ENCODE measurements at places on chromosomes 12 and 14.
A peak's percentile ranks its signal among the peaks of the same experiment; 100 is the strongest.

DNA sequence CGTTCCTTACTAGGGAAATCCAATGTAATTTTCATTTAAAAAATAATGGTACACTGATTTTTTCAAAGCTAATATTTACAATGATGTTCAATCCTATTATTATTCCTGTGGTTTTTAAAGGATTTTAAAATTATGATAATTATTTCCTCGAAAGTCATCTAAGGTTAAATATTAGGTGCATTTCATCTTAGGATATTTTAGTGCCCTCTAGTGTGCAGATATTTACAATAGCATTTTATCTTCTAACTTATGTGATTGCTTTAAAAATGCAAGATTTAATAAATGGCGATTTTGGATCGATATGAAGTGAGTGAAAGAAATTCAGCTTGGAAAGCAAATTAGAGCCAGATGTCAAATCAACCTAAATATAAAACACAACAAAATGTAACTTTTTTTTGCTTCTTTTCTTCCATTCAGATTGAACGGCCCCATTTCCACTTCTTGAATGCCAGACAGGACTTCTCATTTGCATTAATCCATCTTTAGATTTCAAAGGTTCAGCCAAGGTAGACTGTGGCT, 293.5 kb downstream of the SLC6A15 start:
- no peak for DNase-seq

- DNase-seq: no peak
These were observed 41.8 kb downstream of the FMNL3 start for GRCh38 chr12:49665384-49665783.

DNA sequence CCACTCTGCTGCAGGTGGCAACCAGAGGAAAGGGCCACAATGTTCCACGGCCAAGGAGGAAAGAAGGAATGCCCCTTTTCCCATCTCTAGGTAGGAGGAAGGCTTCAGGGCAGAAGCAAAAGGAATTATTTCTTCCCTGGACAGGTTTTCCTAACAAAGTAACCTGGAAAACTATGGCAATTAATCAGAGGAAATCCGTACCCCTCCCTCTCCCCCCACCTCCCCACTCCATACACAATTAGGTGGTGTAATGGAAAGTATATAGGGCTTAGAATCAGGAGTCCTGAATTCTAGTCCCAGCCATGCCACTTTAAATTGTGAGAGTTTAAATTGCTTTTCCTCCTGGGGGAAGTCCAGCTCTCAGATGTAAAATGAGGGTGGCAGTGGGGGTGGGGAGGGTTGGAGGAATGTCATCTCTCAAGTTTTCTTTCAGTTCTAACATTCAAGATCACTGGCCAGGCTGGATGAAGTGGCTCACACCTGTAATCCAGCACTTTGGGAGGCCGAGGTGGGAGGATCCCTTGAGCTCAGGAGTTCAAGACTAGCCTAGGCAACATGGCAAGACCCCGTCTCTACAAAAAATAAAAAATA, 1.7 kb downstream of the DHH start:
- DNase-seq: no peak

- DNase-seq: no peak
These were observed 148.0 kb downstream of the SLC38A4 start for GRCh38 chr12:46677749-46678148.

DNA sequence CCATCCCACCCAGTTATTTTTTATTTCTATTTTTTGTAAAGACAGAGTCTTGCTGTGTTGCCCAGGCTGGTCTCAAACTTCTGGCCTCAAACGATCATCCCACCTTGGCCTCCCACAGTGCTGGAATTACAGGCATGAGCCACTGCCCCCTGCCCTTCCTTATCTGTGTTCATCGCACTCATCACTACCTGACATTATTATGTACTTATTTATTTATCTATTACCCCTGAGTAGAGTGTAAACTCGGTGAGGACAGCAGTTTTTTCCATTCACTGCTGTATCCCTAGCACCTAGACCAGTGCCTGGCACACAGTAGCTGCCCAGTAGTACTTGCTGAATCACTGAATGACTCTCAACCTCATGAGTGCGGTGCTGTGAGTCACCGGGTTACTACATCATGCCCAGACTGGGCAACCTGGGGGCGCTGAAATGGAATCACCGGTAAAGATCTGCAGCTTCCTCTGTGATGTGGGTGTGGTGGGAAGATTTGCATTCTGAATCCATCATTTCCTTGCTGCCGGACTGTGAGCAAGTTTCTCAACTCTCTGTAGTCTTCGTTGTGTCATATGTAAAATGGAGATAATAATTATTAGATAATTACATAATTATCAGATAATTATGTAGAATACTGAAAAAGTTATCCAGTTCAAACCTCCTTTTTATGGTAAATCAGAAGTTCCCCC, 81.9 kb upstream of the USP44 start:
- no peak for DNase-seq

DNA sequence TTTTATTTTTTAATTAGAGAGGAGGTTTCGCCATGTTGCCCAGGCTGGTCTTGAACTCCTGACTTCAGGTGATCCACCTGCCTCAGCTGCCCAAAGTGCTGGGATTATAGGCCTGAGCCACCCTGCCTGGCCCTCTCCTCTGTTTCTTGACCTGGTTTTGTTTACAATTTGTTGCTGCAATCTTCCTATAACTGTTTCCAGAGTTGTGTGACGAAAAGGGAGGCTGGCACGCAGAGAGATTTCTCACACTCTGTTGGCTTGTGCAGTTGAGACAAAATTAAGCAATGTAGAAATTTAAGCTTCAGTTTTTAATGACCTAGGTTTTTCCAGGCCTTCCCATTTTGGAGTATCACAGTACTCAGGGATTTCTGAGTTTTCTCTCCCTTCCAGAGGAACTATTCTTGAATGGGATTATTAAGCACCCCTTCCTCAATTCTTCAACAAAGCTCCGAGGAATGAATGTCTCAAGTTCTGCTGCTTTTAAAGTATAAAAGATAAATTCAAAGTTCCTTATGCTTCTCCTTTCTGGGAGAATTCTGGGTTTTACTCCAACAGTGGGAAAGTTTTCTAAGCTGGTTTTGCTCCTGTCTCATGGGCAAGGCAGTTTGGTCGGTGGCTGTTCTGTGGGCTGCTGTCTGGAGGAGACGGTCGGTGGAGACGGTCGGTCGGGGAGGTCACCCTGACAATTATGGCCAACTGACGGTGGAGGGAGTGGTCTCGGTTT, 20.4 kb upstream of the FOS start:
- no peak for DNase-seq

DNA sequence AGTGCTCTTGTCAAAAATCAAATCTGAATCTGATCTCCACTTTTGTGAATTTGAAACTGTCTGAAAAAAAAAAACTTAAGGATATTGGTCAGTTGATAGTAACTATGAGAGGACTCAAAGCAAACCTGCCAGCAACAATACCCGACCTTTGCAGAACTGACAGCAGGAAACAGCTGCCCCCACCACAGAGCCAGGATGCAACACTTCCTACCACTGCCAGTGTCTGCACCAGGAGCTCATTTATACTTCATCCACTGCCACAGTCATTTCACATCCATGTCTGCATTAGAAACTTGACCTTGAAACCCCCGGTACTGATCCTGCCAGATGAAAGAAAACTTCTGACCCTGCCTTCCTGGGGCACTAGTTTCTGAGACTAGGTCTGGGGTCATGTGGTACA, 27.4 kb upstream of the RXYLT1 start:
- DNase-seq: no peak

DNA sequence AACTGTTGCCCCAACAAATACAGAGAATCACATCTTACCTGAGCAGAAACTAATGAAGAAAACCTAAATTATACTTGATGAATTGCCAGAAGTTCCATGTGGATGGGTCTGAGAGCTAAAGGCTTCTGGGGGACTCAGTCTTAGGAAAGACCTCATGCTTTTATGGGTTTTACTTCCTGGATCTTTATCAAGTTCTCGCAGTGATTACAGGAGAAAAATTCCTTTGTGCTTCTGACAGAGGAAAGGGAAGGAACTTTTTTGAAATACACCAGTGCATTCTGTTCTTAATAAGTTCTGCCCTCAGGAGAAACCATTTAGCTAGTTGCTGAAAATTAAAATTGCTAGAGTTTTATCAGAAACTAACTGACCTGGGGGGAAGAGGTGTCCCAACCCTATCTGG, 203.9 kb upstream of the KITLG start:
- no peak for DNase-seq

DNA sequence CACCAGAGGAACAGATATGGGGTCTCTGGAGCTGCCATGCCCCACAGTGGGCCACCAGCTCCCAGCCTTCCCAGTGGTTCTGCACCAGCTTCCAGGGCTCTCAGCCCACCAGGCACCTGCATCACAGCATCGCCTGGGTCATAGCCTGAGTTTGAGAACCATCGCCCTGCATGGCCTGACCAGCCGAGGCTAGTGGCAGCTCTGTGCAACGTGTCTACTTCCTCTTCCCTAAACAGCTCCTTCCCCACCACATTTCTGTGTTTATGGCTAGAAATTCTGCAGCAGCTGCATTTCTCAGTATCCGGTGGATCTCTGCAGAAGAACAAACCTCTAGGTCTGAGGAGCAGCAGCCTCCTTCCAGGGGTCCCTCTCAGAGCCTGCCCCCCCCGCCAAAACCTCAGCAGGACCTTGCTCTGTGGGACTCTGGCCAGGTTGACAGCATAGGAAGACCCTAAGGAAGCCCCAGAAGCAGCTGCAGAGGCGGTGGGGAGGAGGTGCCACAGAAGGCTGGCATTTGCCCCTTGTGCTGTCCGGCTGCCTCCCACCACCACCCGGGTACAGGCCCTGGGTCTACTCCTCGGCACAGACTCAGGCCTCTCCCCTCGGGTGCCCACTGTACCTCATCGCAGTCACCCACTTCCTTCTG, 47.7 kb downstream of the PSMA6 start:
- DNase-seq: no peak

DNA sequence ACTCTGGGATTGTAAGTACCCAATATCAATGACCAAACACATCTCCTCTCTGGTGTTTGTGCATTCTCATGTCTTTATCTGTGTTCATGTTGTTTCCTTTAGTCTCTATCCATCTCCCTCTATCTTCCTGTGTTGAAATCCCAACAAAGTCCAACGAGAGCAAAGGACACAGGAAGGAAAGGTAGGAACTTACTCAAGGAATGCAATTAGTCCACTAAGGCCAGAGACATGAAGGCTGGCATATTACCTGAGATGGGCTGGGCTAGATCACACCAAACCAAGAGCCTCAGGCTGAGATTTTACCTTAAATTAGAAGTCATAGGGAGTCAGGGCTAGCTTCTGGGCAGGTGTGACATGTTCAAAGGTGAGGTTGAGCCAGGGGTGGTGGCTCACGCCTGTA, 14.3 kb upstream of the LGALS3 start:
- no peak for DNase-seq

DNA sequence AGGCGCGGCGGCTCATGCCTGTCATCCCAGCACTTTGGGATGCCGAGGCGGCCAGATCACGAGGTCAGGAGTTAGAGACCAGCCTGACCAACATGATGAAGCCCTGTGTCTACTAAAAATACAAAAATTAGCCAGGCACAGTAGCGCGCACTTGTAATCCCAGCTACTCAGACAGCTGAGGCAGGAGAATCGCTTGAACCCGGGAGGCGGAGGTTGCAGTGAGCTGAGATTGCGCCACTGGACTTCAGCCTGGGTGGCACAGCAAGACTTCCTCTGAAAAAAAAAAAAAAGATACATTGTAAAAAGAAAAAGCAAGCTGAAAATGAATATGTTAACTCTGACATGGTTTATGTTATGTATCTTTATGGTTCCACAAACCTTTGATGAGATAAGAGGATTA, 33.6 kb downstream of the RPGRIP1 start:
- DNase-seq: no peak

GRCh38 chr12:26870491-26871419, 37.8 kb upstream of the ITPR2 start:
- DNase-seq: no peak

DNA sequence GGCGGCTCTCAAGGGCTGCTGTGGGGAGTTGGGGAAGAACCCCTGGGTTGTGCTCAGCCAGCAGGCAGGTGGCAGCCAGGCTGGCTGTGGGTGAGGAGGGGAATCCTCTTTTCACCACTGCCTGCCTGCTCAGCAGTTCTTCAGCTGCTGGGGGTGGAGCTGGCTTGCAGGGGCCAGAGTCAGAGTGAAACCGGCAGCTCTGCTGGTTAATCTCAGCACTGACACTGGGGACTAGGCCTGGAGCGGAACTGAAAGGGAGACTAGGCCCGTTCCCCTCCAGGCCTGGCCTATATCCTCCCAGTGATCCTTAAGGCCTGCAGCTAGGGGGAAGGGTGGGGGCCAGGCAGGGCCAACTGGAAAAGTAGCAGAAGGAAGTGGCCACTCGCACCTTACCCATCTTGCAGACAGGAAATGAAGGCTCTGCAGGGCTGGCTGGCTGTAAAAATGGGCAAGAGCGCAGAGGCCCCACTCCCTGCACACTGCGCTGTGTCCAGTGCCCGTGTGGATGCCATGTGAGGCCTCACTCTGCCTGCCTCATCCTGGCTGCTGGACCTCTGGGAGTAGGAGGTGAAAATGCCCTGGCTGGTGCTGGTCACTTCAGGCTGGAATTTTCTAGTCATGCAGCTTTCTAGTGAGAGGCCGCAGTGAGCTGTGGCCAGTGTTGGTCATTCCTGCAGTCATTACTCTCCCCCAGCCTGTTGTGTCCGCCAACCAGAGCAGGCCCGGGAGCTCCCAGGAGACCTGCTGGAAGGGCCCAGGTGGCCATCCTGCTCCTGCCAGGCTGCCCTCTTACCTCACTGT, 39.4 kb downstream of the SH2B3 start:
- DNase-seq: peak; percentile 51

- no peak for DNase-seq
These were observed 103.3 kb upstream of the CRY1 start for GRCh38 chr12:107196681-107197080.

All from stimulated activated CD8-positive, alpha-beta memory T cell treated with anti-CD3 and anti-CD28 coated beads, Interleukin-12 subunit alpha, Interleukin-12 subunit beta, amount 100 ng/mL, for 1 hour (primary cell).